Epithelial cell of proximal tubule (primary cell): ENCODE measurements at places on chromosomes 13 and 19.

DNA sequence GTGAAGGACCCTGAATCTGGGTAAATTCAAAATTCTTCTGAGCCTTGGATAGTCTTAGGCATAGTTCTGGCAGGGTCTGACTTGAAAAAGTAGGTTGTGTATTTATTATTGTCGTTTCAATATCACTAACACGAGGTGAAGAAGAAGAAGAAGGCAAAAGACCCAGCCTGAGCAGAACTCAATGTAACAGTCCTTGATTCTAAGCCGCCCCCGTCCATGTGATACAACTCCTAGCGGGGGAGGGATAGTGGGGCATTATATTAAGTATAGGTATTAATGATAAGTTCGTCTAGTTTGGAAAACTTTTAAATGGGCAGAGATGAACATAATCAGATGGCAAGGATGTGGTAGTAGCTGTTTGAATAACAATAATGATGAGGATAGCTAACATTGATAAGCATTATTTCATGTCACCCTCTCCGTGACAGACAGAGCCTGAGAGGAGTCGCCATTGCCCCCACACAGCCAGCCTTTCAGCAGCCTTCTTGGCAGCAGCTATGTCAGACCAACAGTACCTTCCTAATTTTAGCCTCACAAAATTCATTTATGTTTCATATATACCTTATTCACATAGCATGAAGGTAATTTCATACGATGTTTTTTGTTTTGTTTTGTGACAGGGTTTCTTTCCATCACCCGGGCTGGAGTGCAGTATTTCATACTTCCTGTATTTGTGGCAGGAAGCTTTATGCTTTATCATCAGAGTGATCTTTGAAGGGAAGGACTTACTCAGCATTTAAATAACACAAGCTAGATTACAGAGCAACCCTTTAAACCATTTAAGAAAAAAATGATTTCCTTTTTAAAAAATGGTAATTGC, 64.4 kb upstream of the NPAS1 start:
- DNase-seq, result no peak

DNA sequence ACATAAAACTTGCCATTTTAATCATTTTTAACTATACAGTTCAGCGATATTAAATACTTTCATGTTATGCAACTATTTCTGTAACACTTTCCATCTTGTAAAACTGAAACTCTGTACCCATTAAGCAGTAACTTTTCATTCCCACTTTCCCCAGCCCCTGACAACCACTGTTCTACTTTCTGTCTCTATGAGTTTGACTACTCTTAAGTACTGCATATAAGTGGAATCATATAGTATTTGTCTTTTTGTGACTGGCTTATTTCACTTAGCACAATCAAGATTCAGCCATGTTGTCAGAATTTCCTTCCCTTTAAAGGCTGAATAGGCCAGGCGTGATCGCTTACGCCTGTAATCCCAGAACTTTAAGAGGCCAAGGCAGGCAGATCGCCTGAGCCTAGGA, 56.2 kb downstream of the ARHGAP35 start:
- no peak for DNase-seq

DNA sequence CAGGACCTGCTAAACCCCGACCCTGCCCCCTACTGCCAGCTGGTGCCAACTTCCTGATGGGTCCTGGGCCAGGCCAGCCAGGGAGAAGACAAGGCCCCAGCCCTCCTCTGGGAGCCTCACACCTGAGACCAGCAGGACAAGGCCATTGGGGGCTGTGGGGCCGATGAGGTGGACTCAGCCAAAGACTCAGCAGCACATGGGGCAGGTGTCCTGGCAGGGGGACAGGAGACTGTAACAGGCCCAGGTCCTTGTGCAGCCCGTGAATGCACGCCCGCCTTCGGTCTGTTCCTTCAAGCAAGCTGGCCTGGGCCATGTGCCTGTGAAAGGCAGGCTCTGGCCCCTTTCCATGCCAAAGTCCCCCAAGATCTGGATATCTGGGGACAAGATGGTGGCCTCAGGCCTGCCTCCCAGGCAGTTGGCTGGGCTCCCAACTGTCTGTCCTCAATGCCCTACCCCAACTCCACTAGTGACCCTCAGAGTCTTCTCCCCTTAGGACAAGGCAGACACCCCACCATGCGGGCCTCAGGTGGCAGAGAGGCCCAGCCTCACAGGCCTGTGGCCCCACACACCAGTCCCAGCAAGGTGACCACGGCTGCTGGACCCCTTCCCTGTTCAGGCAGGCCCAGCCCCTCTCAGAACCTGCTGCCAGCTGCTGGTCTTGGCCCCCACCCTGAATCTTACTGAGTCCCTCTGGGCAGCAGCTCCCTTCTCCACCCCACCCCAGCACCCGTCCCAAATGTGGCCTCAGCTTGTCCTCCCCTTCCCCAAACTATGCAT, 12.3 kb downstream of the CEACAM19 start:
- no peak for DNase-seq

- no peak for DNase-seq
Observed at GRCh38 chr19:3163230-3163886, 15.2 kb upstream of the S1PR4 start.

GRCh38 chr19:47417107-47417745, 2.1 kb downstream of the MEIS3 start:
- no peak for DNase-seq

DNA sequence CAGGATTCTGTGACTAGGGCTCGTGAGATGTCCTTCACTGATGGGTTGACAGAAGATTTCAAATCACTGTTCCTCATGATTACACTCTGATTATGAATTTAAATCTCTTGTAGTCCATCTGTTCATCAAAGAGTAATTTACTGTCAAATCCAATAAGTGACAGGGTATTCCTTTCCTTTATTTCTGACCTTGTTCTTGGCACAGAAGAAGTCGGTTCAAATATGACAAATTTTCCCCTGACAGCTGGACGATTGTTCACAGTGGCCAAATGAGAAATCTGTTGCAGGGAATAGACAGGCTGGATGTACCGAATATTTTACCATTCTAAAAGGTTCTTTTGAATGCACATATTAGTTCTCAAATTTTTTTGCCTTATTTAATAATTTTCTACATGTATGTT, 767.3 kb upstream of the GPC6 start:
- DNase-seq, result no peak

GRCh38 chr19:46863818-46864629, 3.2 kb downstream of the ARHGAP35 start:
- no peak for DNase-seq

DNA sequence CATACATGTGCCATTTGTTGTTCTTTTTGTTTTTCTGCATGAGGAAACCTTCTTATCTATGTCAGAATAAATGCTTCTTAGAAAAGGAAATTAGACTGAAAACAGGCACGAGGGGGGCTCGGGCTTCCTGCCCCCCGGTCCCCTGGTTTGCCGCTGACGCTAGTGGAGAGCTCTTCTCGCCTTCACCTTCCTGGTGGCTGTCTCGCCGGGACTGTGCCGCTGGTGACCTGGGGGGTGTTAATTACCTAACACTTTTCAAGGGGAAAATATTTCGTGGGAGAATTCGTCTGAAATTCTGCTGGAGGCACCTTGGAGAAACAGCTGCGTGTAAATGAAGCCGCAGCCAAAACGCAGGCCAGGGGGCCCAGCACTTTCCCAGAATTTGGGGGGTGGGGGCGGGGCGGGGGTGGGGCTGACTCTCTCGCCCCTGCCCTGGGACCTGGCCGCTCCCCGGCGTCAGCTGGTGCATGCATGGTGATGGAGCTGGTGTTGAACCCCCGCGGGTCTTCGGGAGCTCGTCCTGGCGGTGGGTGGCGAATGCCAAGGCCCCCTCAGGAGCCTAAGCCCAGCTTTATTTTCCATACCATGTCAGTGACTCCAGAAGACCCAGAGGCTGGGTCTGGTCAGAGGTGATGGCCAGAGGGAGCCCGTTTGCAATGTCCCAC, 58.3 kb upstream of the MCF2L start:
- DNase-seq, result no peak

GRCh38 chr13:32824675-32825074, 191.5 kb upstream of the KL start:
- DNase-seq, result peak; percentile 55

- no peak for DNase-seq
Observed at GRCh38 chr13:58097831-58098230, 466.3 kb downstream of the PCDH17 start.

- no peak for DNase-seq
Observed at GRCh38 chr19:2249880-2250765, 1.0 kb downstream of the AMH start.

DNA sequence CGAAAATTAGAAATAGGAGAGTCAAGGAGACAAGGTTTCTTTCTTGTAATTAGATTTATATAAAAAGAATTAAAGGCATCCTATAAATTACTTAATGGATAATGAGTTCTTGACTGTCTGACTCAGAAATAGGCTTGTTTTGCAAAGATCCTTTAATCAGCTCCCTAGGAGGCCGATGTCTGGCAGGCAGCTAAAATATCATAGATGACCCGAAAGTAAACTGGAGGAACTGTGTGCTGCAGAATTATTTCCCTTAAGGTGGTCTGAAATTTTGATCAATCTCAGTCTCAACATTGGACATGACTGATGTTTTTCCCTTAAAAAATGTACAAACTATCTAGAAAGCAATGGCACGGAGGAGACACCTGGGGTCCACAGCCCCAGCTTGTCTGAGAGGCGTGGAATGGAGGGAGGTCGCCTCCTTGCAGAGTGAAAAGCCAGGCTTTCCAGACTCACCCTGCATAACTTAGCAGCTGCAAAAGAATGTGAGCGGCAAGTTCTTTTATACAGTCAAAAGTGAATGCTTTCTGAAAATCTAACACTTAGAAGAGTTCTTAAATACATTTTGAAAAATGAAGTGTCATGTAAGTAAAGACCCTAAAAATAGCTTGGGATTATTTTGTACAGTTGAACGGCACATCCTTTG, 44.8 kb downstream of the MBNL2 start:
- DNase-seq, result no peak

DNA sequence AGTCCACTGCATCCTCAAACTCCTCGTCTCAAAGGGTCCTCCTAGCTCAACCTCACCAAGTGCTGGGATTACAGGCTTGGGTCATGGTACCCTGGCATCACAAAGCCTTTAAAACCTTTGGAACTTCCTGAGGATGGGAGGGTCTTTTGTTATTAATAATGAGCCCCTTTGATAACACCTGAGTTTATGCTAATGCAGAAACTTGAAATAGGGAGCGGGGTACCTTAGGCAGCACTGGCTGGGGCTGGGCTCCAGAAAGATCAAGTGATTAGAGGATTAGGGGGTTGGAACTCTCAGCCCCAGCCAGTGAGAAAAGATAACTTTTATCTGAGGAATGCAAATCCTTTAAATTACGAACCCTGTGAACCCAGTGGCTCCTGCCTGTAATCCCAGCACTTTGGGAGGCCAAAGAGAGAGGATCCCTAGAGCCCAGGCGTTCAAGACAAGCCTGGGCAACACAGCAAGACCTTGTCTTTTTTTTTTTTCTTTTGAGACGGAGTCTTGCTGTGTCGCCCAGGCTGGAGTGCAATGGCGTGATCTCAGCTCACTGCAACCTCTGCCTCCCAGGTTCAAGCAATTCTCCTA, 9.3 kb upstream of the PSPC1 start:
- no peak for DNase-seq

DNA sequence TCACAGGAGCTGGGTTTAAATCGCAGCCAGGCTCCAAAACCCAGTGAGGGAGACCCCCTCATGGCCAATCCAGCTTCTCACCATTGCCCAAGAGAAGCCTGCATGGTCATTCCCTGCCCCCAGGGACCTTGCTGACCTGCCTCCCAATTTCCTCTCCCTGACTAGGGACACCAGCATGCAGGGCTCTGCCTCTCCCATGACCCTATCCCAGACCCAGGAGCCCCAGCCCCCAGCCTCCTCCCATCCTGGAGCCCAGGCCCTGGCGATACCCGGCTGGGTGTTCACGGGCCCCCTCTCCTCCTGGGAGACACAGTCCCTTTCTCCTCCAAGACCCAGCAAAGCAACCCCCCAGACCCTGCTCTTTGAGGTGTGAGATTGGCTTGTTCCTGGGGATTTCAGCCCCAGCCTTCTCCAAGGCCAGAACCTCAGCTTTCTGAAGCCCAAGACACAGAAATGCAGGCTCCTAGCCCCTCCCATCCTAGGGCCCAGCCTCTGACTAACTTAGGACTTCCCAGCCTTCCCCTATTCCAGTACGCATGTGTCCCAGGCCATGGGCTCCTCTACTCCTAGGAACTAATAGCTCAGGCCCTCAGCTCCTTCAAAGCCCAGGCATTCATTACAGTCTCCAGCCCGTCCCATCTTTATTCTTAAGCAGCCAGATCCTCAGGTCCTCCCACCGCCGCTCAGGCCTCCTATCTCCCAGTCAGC, 1.1 kb downstream of the GYS1 start:
- DNase-seq, result peak; percentile 26

GRCh38 chr13:60000081-60000480, 163.6 kb downstream of the DIAPH3 start:
- no peak for DNase-seq

- DNase-seq, result no peak
Observed at GRCh38 chr13:23851106-23851505, 38.1 kb downstream of the MIPEP start.

- no peak for DNase-seq
Observed at GRCh38 chr13:85632526-85633195, 166.6 kb downstream of the SLITRK6 start.

DNA sequence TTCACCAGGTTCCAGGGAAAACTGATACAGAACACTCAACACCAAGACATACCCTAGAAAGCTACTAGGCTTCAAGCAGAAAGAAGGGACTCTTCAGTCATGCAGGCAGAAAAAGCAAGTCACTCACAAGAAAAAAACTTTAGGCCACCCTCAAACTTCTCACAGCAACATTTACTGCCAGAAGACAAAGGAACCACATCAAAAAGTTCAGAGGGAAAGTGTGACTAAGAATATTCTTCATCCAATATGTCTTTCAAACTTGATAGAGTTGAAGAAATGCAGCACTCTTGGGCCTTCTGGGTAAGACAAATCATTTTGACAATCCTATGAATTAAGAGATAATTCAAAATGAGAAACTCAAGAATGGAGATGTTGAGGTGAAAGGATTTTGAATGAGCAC, 7.7 kb downstream of the DZIP1 start:
- no peak for DNase-seq

DNA sequence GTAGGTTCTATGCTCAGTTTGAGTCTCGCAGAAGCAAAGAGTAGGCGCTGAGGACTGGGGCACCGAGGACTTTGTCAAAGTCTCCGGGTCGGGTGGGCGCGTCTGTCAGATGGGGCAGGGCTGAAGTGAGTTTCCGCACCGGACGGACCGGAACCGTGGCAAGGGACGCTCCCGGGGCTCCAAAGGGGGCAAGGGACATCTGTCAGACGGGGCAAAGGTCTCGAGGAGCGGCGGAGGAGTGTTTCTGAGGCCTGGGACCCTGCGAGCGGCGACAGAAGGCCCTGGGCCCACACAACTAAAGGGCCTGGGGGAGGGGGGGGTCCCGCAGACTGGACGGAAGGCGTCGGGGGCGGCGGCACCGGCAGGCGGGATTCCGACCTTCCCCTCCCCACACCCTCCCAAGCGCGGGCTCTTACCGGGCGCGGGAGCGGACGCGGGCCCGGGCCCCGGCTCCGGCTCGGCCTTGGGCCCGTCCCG, 13.3 kb upstream of the AKAP8L start:
- no peak for DNase-seq
